ENCODE measurements at places on chromosomes 11 and 22. TPM values are rescaled to one million over a fixed set of nuclear protein-coding genes. Genes with fewer than 3 reads are reported as not detected.

Gene B3GAT1
- 0.41 TPM for total RNA-seq

Gene TRPC6
- 20.7 TPM for total RNA-seq

GRCh38 chr11:11261629-11262028, 91.4 kb downstream of the CSNK2A3 start:
- no peak for DNase-seq

- DNase-seq = no peak
Observed at GRCh38 chr11:119210050-119210449, 3.9 kb downstream of the CBL start.

DNA sequence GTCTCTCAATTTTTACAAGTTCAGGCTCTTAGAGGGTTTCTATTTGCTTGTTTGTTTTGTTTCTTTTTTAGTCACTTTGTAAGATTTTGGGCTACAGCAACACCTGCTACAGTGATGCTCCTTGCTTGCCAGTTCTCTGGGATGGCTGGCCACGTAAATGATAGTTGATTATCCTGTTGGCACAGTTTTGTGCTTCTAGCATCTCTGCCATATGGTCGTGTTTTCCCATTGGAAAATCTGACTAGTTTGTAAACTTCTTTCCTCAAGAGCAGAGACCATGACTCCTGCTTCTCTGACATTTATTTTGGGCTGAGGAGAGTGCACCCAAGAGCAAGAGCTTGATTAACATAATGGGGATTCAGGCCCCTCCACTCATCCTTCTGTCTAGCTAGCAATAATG, 1621.6 kb upstream of the RAG2 start:
- DNase-seq = no peak

- DNase-seq = no peak
Observed at GRCh38 chr11:85809863-85810262, 1.1 kb downstream of the SYTL2 start.

GRCh38 chr11:123132881-123133280, 62.2 kb downstream of the CLMP start:
- no peak for DNase-seq

DNA sequence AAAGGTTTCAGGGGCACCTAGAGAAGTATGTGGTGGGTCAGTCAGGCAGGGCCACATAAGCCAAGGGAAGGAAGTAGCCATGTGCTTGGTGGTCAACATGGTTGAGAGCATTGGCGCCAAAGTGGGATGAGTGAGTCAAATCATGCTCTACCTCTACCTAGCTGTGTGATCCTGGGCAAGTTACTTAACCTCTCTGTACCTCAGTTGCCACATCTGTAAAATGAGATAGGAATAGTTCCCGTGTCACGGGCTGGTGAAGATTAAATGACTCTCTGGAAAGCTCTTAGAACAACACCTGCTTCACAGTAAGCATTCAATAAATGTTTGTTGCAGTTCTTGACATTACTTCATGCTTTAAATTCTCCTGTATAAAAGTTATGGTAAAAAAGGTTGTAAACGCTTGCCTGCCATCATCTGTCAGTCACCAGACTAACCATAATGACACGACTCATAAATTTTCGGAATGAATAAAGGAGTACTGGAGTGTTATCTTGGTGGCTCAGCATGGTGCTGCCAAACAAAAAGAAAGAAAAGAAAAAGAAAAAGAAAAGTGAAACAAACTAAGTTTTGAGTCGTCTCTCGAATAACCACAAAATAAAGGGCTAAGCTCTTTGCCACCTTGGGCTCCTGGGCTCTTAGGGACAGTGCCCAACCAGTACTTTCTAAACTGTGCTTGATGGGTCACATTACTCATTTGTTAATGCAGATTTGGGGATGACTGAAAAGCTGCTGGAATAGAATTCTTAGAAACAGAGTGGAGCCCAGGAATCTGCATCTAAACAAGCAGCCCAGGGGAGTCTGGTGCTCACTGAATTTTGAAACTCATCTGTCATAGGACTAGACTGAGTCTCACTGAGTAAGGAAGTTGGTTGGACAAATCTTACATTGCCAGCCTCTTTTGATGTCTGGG, 107.6 kb downstream of the LDLRAD3 start:
- DNase-seq = no peak

DNA sequence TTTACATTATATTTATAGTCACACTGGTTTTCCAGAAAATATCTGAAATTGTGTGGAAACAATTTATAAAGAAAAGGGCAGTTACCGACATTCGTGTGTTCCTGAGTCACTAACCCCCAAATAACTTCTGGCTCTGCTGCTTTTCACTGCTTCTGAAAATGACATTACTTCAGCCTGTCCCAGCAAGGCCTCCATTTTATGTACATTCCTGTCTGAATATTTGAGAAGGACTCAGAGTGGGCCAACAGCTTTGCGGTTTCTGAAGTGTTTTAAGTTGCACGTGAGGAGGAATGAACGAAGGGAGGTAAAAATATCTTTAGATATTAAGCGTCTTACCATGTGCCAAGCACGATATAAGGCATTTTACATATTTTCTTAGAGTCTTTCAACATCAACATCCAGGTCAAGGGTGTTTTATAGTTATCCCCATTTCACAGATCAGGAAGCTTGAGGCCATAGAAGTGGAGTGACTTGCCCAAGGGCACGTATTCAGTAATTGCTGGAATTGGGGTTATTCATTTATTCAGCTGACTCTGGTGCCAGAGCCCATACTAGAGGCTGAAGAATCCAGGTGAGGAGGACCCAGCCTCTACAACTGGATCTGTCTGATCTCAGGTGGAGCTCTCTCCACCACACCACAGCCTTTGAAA, 30.8 kb upstream of the WNT11 start:
- DNase-seq = no peak

DNA sequence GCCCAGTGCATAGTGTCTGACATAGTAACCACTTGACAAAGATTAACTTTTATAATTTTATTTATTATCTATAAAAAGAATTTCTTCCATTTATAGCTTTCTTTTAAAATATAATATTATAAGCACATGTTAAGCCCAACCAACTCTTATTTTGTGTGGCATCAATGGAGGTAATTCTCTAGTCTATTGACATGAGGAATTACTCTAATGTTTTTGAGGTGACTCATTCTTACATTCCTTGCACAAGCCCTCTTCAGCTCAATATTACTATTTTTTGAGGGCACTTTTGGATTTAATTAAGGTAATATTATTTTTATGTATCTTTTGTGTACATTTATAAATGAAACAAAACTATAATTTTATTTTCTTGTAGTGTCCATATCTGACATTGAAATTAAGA, 59.6 kb downstream of the AASDHPPT start:
- DNase-seq = no peak

DNA sequence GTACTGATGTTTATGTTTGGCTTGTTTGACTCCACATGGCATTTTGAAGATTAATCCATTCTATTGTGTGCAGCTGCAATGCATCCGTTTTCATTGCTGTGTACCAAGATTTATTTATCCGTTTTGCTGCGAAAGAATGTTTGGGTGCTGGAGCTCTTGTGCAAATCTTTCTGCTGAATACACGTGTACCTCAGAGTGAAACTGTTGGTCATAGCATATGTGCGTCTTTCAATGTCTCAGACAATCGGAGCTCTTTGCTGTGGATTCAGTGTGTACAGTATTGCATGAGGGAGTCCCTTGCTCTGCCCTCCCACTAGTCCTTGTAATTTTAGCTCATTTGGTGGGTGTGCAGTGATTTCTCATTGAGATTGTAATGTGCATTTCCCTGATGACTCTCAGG, 545.4 kb downstream of the TBC1D22A start:
- no peak for DNase-seq

DNA sequence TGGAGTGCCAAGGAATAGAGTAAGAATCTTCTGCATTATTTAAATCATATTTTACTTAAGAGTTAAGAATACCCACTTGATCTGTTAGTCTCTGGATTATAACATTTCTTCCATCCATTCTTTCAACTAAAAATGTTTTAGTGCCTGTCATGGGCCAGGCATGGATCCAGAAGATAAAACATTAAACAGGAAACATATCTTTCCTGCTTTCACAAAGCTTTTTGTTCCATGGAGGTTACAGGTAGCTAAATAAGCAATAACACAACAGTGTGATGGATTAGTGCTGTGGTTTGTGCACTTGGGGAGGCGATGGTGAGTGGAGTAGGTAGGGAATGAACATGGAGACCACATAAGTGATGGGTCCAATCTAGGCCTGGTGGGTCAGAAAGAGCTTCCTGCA, 258.5 kb downstream of the DDX10 start:
- DNase-seq = no peak

All from tongue (tissue), 3 donors.